Fibroblast of skin of scalp (primary cell): ENCODE measurements at places on chromosomes 12 and 14.

- peak; percentile 90 for DNase-seq
Observed at GRCh38 chr12:88298761-88299242, 156.7 kb downstream of the TMTC3 start.

GRCh38 chr12:9347328-9348127 is 139.3 kb upstream of the PZP start:
- peak; percentile 67 for DNase-seq

DNA sequence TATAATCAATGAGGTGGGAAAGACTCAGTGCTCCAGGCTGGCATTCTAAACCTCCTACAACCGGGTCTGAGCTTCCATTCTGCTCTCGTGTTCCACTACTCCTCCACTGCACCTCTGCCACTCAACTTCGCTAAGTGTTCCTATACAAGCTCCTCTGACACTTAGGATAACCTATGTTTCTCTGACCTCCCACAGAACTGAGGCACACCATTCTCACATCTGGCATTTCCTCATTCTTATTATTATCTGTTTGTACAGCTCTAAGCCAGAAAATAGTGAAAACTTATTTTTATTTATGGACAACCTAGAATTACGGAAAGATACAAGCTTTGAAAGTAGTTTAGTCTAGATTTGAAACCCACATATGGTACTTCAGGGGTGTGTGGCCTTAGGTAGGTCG is 127.0 kb downstream of the MED13L start:
- no peak for DNase-seq

GRCh38 chr12:119676573-119676972 is 8.6 kb downstream of the PRKAB1 start:
- no peak for DNase-seq

DNA sequence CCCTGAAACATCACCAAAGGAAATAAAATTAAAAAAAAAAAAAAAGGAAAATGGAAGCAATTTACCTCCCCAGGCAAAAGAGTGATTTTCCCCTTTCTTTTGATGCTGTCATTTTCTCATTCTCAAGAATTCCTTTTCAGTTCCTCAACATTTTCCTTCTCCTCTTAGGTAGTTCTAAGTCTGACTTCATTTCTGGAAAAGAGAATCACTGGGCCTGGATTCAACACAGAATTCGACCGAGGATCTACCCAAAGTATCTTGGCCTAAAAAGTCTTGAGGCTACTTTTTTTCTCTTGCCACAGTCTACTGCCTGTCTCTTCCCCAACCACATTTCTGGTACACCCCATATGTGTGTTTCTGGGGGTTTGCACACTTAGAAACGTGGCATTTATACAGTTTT is 717.8 kb upstream of the TBX3 start:
- DNase-seq, result no peak

GRCh38 chr14:39593377-39593776 is 161.1 kb upstream of the FBXO33 start:
- no peak for DNase-seq

GRCh38 chr12:83821967-83822366 is 1090.6 kb downstream of the SLC6A15 start:
- DNase-seq, result no peak

DNA sequence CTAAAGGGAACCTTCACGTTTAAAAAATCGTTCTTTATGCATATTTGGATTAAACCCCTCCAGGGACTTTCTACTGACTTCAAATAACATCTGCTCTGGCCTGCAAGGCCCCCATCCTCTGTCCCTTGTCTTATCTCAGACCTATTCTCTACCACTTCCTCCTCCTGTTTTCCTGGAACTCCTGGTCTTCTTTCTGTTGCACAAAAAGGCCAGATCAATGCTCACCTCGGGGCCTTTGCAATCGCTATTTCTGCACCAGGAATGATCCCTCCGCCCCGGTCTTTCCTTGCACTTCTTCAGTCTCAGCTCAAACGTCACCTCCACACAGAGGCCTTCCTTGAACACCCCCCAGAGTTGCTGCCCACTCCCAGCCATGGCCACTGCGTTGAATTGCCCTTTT is 57.6 kb upstream of the BEGAIN start:
- no peak for DNase-seq

DNA sequence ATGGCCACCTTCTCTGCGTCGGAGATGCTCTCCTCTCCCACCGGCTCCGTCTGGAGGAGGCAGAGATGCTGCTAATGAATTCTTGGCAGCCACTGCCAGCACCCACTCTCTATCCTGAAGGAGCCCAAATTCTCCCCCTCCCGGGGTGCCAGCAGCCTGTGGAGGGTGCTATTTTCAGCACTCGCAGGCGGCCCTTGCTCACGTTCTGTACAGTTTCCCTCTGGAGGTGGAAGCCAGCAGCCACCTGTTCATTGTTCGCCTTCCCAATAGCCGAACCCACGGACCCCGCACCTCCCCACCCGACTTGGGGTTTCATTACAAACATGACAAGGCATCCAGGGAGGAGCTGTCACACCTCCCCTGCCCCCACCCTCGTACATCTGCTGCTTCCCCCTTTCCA is 27.8 kb downstream of the SNRNP35 start:
- no peak for DNase-seq

- DNase-seq, result peak; percentile 59
Observed at GRCh38 chr14:90815822-90816662, at the start of gene TTC7B. Gene TTC7B (minus strand): TSS chr14:90816430. CDS start chr14:90816295, 135 bp downstream.

DNA sequence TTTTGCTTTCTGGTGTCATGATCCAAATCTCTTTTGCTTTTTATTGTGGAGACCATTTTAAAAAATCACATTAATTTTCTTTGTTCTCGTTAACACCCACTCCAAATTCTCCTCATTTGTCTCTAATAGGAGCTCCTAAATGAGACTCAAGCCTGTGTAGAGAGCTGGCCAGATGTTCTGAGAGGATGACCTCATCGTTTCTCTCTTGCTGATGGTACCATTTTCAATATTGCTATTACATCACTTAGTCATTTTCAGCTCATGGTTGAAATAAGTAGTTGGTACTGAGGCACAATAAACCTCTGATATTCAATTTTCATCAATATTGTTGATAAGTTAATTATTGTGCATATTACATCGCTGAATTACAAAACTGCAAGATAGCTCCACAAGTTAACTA is 31.5 kb downstream of the SPTB start:
- DNase-seq, result no peak

- no peak for DNase-seq
Observed at GRCh38 chr12:115672086-115672485, 605.4 kb downstream of the MED13L start.

- DNase-seq, result no peak
Observed at GRCh38 chr12:48694038-48694437, 12.0 kb upstream of the KANSL2 start.

DNA sequence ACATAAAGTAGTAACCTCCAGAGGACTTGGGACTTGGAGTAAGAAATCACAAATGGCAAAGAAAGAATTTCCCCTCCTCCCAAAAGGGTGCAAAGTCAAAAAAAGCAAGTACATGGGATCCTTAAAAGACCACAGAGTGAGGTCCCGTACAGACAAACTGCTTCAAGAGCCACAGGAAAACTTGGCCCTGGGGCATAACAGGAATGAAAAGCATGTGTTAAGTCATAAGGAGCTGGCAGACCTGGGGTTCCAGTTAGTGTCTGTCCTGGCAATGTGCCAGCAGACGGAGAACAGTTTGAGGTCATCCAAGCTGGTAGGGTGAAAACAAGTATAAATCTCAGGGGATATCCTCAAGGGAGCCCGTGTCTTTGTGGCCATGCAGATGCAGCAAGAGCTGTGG is 73.2 kb downstream of the HSD17B6 start:
- DNase-seq, result peak; percentile 83

DNA sequence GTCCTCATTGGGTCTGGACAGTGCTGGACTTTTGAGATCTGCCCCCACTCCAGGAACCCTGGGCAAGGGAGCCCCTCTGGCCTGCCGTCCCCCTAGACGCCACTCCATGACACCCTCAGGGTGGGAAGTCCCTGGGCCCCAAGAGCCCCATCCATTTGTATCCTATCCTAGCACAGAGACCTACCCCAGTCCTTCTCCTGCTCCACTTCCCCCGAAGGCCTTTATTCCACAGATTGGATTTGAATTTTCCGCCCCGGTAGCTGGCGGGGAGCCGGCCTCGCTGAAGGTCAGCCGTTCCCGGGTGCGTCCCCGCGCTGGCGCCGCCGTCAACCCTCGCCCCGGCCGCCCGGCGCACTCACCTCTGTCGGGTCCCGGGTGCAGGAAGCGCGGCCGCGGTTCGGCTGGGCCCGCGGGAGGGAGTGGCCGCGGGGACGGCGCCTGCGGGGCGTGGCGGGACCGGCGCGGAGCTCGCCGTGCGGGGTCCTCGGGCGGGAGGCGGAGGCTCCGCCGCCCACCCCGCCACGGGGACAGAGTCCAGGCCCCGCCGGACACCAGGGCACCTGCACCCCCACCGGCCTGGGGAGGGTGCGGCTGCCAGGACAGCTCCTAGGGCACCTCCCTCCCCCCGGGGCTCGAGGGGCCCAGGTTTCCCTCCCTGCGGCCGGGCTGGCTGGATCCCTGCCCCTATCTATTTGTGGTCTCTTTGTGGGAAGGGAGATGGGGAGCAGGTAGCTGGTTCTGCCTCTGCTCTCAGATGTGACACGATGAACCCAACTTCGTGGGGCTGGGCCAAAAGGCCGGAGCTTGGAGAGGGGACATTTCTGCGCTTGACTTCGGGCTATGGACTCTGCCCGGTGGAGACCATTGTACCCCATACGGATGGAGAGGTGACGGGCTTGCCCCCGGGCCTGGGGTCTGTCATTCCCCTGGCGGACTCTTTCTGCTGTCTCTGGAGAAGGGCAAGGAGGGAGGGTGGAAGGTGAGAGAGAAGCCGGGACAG is 19.9 kb upstream of the GPR68 start:
- no peak for DNase-seq

GRCh38 chr12:121162384-121162783 is 29.7 kb downstream of the P2RX7 start:
- no peak for DNase-seq

- DNase-seq, result no peak
Observed at GRCh38 chr14:100654814-100655740, 67.9 kb upstream of the BEGAIN start.

DNA sequence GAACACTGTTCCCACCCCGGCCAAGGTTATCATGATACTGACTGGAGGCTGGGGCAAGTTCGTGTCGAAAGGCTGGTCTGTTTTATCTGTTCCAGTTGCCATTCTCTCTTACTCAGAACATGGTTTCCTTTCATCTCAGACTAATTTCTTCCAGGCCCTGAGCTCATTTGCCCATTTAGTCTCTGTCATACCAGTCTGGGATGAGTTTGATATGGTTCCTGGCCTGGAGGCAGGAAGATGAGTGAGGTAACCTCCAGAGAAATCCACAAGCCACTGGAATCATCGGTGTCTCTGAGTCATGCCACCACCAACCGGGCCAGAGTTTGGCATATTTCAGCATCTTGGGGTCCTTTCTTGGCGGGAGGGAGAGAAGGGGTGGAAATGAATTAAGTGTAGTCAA is 114.7 kb downstream of the NTF3 start:
- DNase-seq, result peak; percentile 94

- DNase-seq, result no peak
Observed at GRCh38 chr12:82688596-82688995, 1.9 kb downstream of the TMTC2 start.

DNA sequence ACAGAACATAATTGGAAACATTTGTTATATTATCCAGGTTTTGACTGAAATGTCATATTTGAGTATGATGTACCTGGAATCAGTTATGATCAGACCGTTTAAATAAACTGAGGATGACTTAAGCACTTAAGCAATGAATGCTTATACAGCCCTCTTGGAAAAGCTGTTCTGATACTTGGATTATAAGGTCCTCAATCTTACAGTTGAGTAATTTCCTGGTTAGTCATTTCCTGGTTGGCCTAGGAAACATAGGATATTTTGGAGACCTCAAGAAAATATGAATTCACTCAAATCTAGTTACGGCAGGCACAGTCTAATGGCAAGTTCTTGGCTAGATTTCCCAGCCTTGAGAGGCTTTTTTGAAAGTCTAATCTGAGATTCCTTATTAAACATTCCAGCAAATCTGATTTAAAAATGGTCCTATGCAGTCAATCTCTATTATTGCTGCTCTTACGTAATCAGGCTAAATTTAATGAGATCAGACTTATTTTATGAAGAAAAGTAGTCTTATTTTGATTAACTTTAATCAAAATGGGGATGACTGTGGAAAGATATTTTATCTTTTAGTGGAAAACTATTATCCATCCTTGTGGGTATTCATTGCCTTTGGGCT is 447.2 kb downstream of the SNAPC1 start:
- peak; percentile 71 for DNase-seq

DNA sequence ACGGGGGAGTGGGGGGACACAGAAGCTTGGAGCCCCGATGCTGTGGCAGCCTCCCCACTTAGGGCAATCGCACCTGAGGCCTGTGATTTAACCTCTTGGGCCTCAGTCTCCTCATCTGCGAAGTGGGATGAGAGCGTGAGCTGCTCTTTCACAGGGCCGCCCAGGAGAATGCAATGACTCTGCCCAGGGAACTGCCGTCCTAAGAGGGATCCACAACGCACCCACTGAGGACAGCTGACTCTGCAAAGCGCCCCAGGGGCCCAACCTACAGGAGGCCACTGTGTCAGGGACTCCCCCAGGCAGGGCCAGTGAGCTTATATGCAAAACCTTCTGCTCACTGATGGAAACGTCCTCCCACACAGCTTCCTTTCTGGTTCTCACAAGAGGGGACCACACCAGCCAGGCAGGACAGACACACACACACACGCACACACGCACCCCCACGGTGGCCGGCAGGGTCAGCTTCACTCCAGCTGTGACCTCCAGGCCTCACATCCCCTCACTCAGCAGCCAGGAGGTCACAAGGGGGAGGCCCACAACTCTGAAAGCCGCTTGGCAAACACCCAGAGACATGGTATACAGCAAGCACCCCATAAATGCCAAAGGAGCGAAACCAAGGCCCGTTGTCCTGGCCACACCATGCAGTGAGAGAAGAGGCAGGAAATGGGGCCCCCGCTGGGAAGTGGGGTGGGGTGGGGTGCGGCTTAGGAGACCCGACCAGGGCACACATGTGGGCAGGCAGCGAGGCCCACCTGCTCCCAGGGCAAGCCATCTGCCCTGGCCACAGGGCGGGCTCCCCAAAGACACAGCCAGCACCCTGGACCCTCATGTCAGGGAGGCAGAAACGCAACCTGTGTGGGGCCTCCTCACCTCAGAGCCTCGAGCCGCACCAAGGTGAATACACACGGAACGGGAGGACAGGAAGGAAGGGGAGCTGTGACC is 73.3 kb downstream of the NCOR2 start:
- DNase-seq, result no peak

GRCh38 chr12:113055594-113056380 is 743 bp upstream of the DTX1 start:
- DNase-seq, result no peak

GRCh38 chr12:119841433-119842210 is 35.5 kb downstream of the CIT start:
- DNase-seq, result no peak

GRCh38 chr12:116442946-116443345 is 116.2 kb upstream of the MAP1LC3B2 start:
- DNase-seq, result peak; percentile 43
